ENCODE measurements at places on chromosomes 1 and 21.

DNA sequence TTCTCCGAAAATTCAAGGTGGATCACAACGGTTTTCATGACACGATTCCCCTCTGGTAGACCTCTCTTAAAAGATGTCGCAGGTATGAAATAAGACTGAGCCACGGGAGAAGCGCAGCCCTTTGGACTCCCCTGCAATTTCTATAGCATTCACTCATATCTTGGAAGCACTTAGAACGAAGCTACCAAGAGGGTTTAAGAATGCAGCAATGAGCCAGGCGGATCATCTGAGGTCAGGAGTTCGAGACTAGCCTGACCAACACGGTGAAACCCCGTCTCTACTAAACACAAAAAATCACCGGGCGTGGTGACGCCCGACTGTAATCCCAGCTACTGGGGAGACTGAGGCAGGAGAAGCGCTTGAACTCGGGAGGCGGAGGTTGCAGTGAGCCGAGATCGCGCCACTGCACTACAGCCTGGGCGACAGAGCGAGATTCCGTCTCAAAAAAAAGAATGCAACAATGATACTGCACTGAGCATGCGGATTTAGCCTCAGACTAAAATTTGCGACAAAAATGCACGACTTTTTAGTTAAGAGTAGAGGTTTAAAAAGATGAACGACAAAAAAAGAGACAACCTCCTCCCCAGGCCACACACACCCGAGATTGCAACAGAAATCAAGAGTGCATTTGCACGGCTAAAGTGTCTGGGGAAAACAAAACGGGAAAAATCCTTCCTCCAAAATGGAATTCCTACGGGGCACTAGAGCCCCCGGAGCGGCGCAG lies 743 bp downstream of the TOMM20 start:
- no peak for DNase-seq

DNA sequence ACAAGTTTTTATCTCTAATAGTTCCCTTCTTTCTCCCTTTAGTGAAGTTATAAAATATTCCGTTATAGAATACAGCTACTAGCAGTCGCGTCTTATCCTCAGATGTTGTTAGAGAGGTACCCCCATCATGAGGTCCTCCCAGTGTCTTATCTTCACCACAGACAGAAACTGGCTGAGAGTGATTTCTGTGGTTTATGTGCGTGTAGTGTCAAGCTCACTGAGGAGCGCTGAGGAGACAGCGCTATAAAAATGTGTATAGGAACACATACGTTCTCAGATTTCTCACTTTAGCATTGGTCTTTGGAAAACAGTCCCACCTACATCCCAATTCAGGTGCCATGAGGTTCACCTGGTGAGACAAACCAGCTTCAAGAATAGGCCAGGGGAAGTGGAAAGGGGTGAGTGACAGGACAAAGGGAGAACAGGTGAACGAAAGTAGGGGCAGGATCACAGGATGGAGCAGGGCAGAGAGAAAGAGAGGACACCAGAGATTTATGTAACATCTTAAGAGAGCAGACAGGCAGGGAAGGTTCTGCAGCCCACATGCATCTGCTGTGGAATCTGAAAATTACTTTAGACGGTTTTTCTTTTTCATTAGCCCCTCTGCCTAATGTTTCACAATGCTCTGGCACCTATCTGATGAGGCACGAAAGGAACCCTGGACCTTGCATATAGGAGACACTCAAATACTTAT lies 2.7 kb upstream of the PLEKHO1 start:
- DNase-seq, result no peak

DNA sequence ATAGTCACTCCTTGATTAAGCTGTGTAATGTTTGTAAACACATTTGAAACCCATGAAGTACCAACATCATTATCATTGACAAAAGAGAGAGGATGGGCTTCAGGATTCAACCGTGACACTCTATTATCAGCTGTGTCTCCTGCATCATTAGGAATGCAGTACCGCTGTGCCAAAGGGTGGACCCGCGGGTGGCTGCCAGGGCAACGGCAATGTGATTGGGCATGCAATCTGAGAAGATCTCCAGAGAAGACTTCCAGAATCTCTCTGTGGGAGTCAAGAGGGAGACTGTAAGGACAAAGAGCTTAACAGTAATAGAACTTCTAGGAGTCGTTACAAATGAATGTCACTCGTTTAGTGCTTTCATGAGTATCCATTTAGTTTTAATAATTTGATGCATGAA lies 97.9 kb downstream of the USH2A start:
- no peak for DNase-seq

- no peak for DNase-seq
Observed at GRCh38 chr1:35111106-35111505, 31.9 kb downstream of the ZMYM1 start.

GRCh38 chr1:43978551-43979260 lies at the start of gene B4GALT2:
Gene B4GALT2, plus strand, starts transcription at chr1:43979210. Its CDS starts 1,951 bp downstream, at chr1:43981161.
- DNase-seq, result no peak

DNA sequence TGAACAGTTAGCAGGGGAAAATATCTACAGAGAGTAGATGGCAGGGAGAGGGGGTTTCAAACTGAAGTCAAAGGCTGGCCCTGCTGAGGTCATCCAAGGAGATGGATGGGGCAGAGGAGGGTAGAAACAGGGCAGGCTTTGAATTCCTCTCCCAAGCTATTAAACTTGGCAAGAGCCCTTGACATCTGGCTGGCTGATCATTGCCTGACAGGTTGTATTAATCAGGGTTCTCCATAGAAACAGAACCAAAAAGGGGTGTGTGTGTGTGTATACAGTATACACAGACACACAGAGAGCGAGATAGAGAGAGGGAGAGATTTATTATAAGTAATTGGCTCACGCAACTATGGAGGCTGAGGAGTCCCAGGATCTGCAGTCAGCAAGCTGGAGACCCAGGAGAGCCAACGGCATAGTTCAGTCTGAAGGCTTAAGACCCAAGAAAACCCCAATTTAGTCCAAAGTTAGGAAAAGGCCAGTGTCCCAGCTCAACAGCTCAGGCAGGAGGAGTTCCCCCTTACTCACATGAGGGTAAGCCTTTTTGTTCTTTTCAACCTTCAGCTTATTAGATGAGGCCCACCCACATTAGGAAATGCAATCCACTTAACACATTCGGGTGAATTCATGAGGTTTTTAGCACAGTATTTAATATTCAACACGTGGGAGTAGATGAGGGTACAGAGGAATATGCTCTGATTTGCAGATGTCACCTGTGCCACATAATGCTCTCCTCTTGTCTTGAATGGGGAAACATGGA lies 46.7 kb upstream of the HAO2 start:
- no peak for DNase-seq

Data from HL-60 (cell line).